ENCODE measurements at places on chromosomes 2 and 18. TPM values are rescaled to one million over a fixed set of nuclear protein-coding genes. Genes with fewer than 3 reads are reported as not detected.

SLC25A52 gene
- not detected for total RNA-seq

MC2R gene
- total RNA-seq, result not detected

DNA sequence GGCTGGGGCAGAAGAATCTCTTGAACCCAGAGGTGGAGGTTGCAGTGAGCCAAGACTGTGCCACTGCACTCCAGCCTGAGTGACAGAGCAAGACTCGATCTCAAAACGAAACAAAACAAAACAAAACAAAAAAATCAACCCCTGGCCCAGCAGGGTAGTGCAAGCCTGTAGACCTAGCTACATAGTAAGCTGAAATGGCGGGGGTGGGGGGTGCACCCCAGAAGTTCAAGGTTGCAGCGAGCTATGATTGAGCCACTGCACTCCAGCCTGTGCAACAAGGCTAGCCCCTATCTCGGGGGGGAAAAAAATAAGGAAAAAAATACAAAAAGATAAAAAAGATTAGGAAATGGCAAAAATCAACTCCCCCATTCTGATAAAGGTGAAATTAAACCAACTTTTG is 6.4 kb downstream of the ATL2 start:
- no peaks in the 10 kb centered on the region for H3K4me1 ChIP-seq
- peak overlapping the region; percentile 98 for H3K27ac ChIP-seq
- DNase-seq, result no peak
- H3K36me3 ChIP-seq, result no peaks in the 10 kb centered on the region
- H3K4me3 ChIP-seq, result no peak overlapping the region

GRCh38 chr18:39779926-39780325 is 2175.1 kb upstream of the PIK3C3 start:
- no peak overlapping the region for H3K4me3 ChIP-seq
- no peak overlapping the region for H3K27ac ChIP-seq
- DNase-seq, result no peak
- H3K4me1 ChIP-seq, result no peaks in the 10 kb centered on the region
- no peaks in the 10 kb centered on the region for H3K36me3 ChIP-seq

GRCh38 chr2:6069381-6069780 is 377.2 kb downstream of the SOX11 start:
- no peaks in the 10 kb centered on the region for H3K27me3 ChIP-seq
- H3K27ac ChIP-seq, result no peak overlapping the region
- H3K4me1 ChIP-seq, result no peaks in the 10 kb centered on the region
- H3K36me3 ChIP-seq, result no peaks in the 10 kb centered on the region

DNA sequence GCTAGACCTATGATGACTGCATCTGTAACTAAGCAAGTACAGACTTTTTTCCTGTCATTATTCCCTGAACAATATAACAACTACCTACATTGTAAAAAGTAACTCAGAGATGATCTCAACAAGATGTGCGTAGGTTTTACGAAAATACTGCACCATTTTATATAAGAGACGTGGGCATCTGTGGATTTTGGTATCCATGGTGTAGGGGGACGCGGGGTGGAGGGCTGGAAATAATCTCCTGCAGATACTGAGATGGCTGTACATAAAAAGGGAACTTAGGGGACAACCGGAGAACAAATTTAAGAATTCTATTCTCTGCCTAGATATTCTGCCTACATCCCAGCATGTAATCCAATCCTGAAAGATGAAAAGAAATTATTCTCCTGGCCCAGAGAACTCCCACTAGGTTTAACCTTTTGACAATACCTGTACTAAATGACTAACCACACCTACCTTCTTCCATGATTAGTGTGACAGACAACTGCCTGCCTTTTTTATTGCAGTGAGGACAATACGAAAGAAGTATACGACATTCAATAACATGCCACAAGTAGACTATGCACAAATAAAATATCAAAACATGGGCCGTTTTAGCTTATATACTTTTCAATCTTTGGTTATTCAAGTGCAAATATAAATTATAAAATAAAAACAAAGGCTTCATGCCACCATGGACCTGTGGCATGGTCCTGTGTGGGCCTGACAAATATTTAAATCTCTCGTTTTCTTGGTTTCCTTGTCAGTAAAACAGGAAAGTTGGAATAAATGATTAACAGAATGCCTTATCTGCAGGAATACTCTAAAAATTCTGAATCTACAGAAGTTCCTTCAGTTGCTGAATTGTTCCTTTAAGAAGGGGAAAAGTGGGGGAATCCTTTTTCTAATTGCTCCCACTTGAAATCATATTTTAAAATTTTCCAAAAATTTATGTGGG is 46.3 kb downstream of the RTN4 start:
- no peak for DNase-seq
- H3K27me3 ChIP-seq, result no peaks in the 10 kb centered on the region
- no peak overlapping the region for H3K27ac ChIP-seq
- no peaks in the 10 kb centered on the region for H3K36me3 ChIP-seq

- no peak for DNase-seq
- no peak overlapping the region for H3K27ac ChIP-seq
- H3K36me3 ChIP-seq, result no peaks in the 10 kb centered on the region
- no peaks in the 10 kb centered on the region for H3K27me3 ChIP-seq
Measured at GRCh38 chr2:225865468-225865867, 466.0 kb downstream of the NYAP2 start.

GRCh38 chr2:152470861-152471854 is 136.2 kb downstream of the FMNL2 start:
- DNase-seq, result no peak
- H3K27me3 ChIP-seq, result no peaks in the 10 kb centered on the region
- no peaks in the 10 kb centered on the region for H3K36me3 ChIP-seq
- no peak overlapping the region for H3K4me3 ChIP-seq

GRCh38 chr2:169711751-169712509 is 17.7 kb downstream of the PHOSPHO2 start:
- no peaks in the 10 kb centered on the region for H3K27me3 ChIP-seq
- no peaks in the 10 kb centered on the region for H3K36me3 ChIP-seq
- no peak for DNase-seq
- no peak overlapping the region for H3K27ac ChIP-seq
- H3K4me3 ChIP-seq, result no peak overlapping the region

- H3K36me3 ChIP-seq, result no peaks in the 10 kb centered on the region
- H3K4me3 ChIP-seq, result no peak overlapping the region
- H3K4me1 ChIP-seq, result no peaks in the 10 kb centered on the region
- no peak overlapping the region for H3K27ac ChIP-seq
- no peak for DNase-seq
- no peaks in the 10 kb centered on the region for H3K27me3 ChIP-seq
Measured at GRCh38 chr2:238476258-238476657, 49.5 kb downstream of the ASB1 start.

- H3K27me3 ChIP-seq, result no peaks in the 10 kb centered on the region
- H3K4me1 ChIP-seq, result no peaks in the 10 kb centered on the region
- no peaks in the 10 kb centered on the region for H3K36me3 ChIP-seq
- H3K27ac ChIP-seq, result no peak overlapping the region
- no peak for DNase-seq
Measured at GRCh38 chr2:20190876-20191713, 33.8 kb downstream of the SDC1 start.
